Left colon (tissue), 2 donors: ENCODE measurements at places on chromosomes 11 and 22. TPM values are rescaled to one million over a fixed set of nuclear protein-coding genes. Genes with fewer than 3 reads are reported as not detected.

The GGTLC3 gene
- total RNA-seq, result not detected

- no peak for DNase-seq
Measured at GRCh38 chr11:9008011-9008550, 4.3 kb upstream of the NRIP3 start.

The SDHD gene
- 252 TPM for total RNA-seq

DNA sequence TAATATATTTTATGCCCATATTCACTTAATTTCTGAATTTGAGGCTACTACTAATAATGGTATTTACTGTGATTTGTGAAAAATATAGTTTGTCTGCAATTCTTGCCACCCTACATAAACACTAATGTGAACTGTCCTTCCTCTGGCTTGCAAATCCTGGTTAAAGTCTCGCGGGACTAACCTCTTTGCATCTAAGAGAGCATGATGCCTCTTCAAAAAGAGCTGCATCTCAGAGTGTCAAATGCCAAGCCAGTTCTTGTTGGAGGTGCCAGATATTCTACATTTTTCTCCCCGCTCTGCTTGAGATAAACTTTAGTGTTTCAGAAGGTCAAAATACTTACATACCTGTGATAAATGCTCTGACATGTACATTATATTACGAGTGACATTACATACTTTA, 2.1 kb downstream of the ARHGAP42 start:
- DNase-seq, result no peak

The ASCL2 gene
- 6.3 TPM for total RNA-seq

GRCh38 chr22:37559901-37560607, at the start of gene CDC42EP1:
Gene CDC42EP1 (plus strand): TSS chr22:37560480. CDS start chr22:37566350, 5,870 bp downstream.
- DNase-seq, result peak; percentile 79

DNA sequence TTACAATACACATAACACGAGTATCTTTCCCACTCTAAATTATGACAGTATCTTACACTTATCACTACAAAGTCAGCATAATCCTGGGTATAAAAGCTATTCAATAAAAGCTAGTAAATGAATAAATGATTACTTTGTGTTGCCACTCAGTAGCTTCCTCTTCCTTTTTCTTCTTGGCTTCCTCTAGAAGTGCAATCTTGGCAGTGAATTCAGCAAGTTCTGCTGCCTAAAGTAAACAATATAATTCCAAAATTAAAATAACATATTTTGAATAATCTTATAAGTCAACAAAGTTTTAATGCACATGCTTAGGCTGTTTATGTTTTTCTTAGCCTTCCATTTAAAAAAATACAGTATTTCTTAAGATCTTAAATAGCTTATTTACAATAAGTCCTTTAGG, 60.4 kb downstream of the RDX start:
- no peak for DNase-seq

GRCh38 chr11:66126808-66127555, 56.9 kb downstream of the PACS1 start:
- peak; percentile 33 for DNase-seq

DNA sequence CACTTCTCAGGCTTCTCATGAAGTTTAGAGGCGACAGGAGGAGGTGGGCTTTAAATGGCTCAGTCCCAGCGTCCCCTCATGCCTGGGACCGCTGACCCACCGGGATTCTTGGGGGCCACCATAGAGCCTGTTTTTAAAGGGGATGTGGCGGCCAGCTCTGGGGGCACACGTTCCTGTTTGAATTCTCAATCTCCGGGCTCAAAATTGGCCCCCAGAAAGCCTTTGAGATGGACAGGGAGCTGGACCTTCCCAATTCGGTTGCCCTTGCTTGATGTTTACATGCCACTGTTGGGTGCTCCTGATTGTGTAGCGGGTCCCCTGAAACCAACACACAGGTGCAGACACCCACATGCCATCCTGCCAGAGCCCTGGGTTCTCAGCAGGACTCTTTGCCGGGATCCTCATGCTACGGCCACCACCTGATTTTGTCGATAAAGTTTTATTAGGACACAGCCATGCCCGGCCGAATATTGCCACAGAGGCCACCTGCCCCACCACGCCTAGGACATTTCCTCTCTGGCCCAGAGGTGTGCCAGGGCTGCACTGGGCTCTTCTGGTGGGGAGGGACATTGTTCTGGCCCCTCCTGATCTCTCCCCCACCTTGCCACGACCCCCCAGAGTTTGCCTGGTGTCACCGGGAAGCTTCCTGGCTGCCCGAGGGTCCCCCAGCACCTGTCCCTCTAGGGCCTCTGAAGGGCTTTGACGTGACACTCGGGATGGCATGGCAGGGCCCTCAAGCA, 71.6 kb downstream of the KCNQ1 start:
- DNase-seq, result peak; percentile 8

GRCh38 chr22:19960491-19961200, 19.0 kb upstream of the TXNRD2 start:
- no peak for DNase-seq

- peak; percentile 16 for DNase-seq
Measured at GRCh38 chr11:35303596-35304385, 115.6 kb downstream of the SLC1A2 start.

The SESN3 gene
- total RNA-seq, result 9.2 TPM

DNA sequence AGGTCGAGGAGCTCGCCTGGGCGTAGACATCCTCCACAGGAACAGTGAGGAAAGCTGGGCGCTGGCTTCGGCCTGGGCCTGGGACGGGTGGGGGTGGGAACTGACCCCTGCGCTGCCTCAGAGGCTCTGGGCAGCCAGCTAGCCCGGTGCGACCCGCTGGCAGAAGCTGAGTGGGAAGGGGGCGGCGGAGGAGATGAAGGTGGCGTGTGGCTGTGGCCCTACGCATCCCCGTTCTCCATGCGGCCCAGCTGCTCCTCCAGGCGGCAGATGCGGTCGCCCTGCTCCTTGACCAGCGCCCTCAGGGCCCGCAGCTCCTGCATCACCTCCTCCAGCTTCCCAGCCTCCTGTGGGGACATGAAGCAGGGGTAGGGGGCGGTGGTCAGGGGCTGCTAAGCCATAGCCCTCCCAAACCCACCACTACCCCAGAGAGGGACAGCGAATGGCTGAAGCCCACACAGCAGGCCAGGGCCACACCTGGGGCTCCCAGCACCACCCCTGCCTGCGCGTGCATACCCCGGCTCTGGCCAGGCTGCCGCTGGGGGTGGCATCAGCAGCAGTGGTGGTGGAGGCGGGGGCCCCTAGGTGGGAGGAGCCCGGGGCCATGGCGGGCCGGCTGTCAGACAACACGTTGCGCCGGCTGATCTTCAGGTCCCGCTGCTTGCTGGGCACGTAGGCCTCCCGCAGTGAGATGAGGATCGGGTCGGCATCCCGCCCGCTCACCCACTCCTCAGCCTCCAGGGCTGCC, 848 bp upstream of the PTPRCAP start:
- DNase-seq, result no peak

The SLC37A2 gene
- total RNA-seq, result 6.3 TPM

GRCh38 chr11:96306933-96307775, 35.8 kb downstream of the MAML2 start:
- DNase-seq, result peak; percentile 91

GRCh38 chr11:126436209-126436755, 80.8 kb downstream of the ST3GAL4 start:
- DNase-seq, result no peak

DNA sequence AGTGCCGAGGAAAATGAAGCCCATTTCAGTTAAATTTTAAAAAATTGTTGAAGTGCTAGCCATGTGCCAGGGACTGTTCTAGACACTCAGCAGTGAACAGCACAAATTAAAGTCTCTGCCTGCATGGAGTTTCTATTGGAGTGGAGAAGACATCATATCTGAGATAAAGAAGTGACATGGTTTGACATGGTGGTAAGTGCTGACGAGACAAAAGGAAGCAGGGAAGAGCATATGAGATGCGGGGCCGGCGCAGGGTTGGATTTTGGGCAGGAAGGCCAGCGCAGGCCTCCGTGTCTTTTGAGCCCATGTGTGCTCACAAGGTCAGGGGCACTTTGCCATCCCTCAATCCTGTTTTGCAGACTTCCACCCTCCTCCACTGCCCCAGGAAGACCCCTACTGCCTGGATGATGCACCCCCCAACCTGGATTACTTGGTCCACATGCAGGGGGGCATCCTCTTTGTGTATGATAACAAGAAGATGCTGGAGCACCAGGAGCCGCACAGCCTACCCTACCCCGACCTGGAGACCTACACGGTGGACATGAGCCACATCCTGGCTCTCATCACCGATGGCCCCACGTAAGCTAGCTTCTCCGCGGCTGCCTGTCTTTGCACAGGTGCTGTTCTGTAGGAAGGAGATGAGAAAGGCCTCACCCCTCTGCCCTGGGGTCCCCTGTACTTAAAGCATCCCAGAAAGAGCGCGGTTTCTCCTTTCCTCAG, 29.6 kb downstream of the AMPD3 start:
- no peak for DNase-seq

DNA sequence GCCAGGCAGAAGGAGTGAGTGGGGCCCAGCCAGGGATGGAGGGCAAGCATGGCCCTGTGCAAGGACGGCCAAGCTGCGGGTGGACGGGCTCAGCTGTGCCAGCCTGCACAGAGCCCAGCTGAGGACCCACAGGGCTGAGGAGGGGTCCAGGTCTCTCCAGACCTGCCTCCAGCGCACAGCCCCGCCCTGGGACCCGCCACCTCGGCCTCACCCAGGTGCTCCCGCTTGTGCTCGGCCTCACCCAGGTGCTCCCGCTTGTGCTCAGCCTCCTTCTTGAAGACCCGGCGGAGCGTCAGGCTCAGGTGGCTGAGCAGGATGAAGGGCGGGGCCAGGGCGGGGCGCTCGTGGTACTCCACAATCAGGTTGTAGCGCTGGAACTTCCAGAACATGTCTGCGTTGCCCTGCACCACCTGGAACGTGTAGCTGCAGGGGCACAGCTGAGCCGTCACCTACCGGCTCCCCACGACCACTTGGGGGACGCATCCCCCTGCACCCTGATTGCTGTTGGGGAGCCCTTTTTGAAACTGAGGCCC, 6.4 kb downstream of the TSSC4 start:
- DNase-seq, result no peak

- DNase-seq, result no peak
Measured at GRCh38 chr22:11616811-11617210, 3911.2 kb upstream of the OR11H1 start.

The PGA4 gene
- 0.52 TPM for total RNA-seq

- no peak for DNase-seq
Measured at GRCh38 chr22:46299101-46299500, 2.4 kb downstream of the GTSE1 start.

DNA sequence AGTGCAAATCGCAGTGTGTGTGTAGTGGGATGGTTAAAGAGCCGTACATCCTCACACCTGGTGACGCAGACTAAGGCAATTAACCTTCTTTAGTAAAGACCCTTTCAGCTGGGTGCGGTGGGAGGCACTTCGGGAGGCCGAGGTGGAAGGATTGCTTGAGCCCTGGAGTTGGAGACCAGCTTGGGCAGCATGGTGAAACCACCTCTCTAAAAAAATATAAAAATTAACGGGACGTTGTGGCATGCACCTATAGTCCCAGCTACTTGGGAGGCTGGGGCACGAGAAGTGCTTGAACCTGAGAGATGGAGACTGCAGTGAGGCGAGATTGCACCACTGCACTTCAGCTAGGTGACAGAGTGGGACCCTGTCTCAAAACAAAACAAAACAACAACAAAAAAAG, 31.5 kb downstream of the ZBTB16 start:
- no peak for DNase-seq

GRCh38 chr11:100866453-100866852, 179.4 kb downstream of the ARHGAP42 start:
- no peak for DNase-seq

- peak; percentile 36 for DNase-seq
Measured at GRCh38 chr11:58058276-58059006, 27.7 kb downstream of the OR6Q1 start.

The OR52H1 gene
- total RNA-seq, result 0.27 TPM

- no peak for DNase-seq
Measured at GRCh38 chr22:19903031-19903430, 38.5 kb upstream of the COMT start.

- DNase-seq, result no peak
Measured at GRCh38 chr11:125426818-125427528, 69.1 kb downstream of the FEZ1 start.

The TRIM29 gene
- total RNA-seq, result 8.6 TPM

The KCNE3 gene
- 37.7 TPM for total RNA-seq

- no peak for DNase-seq
Measured at GRCh38 chr11:73293356-73293936, 14.6 kb upstream of the ARHGEF17 start.

DNA sequence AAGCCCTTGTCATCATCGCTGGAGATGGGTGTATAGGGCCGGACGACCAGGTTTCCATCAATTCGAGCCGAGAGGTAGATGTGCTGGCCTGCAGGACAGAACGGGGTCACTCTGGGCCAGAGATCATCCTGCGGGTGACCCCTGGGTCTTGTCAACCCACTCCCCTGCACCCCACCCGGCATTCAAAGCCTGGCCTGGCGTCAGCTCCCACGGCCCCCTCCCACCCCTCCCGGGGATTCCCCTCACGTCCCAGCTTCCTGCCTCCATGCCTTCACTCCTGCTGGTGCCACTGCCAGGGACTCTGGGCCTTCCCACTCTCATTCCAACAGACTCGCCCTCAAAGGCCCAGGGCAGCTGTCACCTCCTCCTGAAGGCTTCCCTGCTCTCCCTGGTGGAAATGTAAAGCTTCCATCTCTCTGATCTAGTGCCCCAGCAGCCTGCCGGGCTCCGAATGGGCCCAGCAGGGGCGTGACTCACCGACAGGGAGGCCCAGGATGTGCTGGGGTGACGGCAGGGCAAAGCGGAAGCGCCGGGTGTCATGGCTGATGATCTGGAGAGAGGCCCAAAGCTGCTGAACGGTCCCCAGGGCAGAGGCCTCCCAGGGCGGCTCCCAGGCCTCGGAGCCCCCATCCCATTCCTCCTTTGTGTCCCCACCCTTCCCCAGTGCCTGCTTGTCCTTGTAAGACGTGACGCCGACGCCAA, 9.3 kb downstream of the ATP5MGL start:
- DNase-seq, result no peak

GRCh38 chr11:31387379-31387778, 17.7 kb downstream of the DNAJC24 start:
- DNase-seq, result no peak

DNA sequence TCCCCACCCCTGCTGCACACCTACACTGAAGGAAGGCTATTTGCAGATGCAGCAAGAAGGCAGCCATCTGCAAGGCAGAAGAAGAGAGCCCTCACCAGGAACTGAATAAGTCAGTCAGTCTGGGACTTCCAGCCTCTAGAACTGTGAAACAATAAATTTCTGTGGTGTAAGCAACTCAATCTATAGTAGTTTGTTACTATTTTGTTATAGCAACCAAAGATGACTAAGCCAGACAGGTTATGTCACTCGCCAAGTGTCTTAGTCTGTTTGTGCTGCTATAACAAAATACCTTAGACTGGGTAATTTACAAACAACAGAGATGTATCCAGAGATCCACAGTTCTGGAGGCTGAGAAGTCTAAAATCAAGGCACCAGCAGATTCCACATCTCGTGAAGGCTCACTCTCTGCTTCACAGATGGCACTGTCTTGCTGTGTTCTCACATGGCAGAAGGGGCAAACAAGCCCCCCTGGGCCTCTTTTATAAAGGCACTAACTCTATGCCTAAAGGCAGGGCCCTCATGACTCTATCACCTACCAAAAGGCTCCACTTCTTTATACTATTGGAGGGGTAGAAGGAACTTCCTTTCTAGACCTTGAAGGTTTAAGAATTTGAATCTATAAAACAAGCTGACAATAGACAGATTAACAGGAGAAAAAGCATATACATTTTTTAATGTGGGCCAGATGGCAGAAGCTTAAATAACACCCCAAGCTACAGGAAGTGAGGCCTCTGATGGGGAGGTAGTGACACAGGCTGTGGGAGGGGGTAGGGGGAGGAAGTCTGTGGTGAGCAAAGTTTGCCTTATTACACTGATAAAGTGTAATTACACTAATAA, 12.3 kb downstream of the APOL6 start:
- no peak for DNase-seq

- DNase-seq, result peak; percentile 41
Measured at GRCh38 chr22:37546437-37547250, 13.6 kb upstream of the CDC42EP1 start.

The BBOX1 gene
- total RNA-seq, result not detected

The PPP6R2 gene
- total RNA-seq, result 44.6 TPM
